Fibroblast of the aortic adventitia (primary cell): ENCODE measurements at places on chromosomes 7 and 10.

DNA sequence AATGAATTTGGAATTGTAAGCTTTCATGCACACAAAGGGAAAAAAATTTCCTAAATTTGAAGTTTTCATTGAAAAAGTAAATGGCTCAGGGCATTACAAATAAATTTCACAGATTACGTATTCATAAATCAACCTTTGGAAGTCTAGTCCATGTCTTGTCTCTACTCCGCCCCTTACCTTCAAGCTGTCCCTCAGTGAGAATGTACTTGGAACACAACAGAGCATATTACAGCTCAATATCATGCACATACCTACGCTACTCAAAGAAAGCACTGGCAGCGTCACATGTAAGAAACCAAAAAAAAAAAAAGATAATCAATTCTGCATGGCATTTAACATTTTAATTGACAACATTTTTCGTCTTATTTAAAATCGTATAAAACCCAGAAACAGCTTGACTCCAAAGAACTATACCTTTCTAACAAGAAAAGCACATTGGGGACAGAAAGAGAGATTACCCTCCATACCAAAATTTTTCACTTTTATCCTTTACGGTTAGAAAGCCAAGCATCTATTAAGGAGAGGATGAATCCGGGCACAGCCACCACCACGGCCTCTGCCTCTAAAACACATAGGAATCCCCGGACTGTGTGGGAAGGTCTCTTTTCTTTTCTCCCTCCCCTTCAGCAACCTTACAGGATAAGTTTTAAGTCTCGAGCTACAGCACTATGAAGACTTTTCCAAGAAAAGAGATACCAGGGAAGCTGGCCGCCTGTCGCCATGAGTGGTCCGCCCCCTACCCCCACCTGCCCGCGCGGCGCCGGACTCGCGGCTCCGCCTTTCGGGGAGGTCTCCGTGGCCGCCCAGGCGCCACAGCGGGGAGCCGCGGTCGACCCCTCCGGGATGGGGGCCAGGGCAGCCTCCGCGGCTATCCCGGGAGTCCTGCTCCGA is 1.1 kb downstream of the JMJD1C start:
- DNase-seq: peak; percentile 41

GRCh38 chr7:72127136-72127535 is 285.0 kb downstream of the CALN1 start:
- no peak for DNase-seq

DNA sequence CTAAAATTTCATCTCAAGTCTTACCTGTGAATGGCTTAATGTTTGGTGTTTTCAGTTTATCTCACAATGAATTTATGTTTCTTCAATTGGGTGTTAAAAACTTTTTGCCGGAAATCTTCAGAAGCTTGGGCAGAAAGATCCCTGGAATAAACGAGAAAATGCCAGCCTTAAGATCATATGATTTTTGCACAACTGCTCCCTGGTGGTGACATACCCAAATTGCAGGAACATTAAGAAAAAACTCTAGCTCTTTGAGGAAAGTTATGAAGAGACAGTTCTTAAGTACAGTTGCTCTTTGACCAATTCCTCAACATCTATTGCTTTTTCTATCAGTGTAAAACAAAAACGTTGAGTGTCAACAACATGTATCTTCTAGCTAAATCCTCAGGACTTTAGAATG is 48.2 kb upstream of the CREB5 start:
- no peak for DNase-seq

GRCh38 chr7:43647673-43648472 is 65.0 kb downstream of the STK17A start:
- DNase-seq: peak; percentile 100

- peak; percentile 93 for DNase-seq
Observed at GRCh38 chr10:30775779-30776591, 146.4 kb upstream of the LYZL2 start.

- no peak for DNase-seq
Observed at GRCh38 chr10:136465-136762, 1.2 kb downstream of the ZMYND11 start.

DNA sequence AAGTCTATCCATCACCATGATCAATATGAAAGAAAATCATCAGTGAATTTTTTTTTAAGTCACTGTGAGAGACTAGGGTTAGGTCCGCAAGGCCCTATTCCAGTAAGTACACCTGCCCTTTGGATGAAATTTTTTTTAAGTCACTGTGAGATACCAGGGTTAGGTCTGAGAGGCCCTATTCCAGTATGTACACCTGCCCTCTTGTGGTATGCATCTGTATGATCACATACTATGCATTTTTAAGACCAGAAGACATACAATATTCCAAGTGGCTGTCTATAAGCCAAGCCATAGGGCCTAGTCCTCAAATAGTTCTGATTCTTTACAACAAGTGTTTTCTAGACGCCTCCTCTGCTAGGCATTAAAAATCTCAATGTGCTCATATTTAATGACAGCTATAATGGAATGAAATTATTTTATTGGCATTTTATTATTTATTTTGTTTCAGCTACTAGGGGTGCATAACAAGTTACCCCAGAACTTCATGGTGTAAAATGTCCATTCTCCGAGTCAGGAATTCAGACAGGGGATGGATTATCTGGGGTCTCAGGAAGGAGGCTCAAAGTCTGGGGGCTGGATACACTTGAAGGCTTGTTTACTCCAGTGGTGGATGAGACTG is 53.1 kb downstream of the TEX36 start:
- DNase-seq: peak; percentile 49

DNA sequence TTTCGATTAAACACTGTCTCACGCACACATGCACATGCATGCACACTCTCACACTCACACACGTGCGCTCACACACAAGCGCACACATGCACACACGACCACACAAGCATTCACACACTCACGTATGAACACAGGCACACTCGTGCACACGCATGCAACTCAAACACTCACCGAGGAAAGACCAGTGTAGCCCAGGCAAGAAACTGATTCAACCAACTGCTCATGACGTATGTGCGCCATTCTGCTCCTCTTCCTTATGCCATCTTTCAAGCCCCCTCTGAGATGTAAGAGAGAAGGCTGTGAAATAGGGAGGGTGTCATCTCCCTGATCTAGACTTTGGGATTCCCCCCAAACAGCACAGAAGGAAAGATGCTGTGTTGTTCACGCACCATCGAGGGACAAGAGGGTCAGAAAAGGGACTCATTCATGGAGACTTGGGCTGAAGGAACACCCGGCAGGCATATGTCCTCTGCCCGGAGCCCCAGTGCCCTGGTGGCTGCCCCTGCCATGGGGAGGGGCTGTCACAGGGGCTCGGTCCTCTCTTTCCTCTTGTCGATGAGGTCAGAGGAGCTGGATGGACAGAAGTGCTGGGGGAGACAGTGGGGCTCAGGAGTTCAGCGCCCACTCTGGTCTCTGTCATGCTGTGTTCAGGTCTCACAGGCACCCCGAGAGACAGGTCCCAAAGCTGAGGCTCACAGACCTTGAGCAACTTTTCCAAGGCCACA is 130.1 kb upstream of the SHH start:
- DNase-seq: no peak

DNA sequence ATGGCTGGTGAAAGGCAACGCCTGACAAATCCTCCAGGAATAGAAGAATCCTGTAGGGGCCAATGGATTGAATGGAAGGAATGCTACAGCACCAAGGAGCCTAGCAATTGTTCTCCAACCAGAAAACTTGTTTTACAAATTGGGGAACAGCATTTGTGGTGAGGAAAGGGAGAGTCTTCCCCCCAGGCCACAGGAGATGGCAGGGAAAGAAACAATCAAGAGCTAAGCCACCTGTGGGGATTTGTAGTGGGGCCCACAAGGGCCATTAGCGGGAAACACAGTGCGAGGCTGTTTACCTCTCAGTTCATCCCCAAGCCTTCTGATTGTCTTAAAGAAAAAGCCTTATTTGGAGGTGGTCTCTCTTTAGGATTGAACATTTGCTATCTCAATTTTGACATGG is 48.5 kb upstream of the KCNMA1 start:
- DNase-seq: no peak

GRCh38 chr7:30066687-30067086 is 38.5 kb downstream of the PLEKHA8 start:
- DNase-seq: no peak

DNA sequence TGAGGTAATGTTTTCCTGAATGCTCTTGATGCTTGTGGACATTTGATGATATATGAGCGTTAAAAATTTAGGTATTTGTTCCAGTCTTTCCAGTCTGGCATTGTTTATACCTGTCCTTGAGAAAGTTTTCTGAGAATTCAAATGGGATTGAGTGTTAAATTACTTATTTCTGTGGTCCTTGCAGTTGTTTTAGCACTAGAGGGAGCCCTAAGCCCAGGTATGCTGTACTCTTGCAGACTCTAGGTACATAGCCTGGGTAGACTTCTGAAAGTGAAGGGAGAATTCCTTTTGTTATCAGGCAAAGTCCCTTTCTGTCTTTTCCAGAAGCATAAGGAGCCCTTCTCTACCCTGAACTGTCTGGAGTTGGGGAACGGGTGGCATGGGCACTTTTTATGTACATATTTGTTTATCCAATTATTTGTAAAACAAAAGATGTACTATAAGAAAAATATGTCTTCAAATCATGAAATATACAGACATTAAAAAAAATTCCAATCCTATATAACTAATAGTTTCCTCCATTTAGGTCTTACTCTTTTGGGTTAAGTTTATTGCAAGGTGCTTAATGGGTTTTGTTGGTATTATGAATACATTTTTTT is 262.1 kb downstream of the ATRNL1 start:
- DNase-seq: peak; percentile 48

- DNase-seq: peak; percentile 92
Observed at GRCh38 chr10:86411281-86411841, 44.8 kb upstream of the GRID1 start.

GRCh38 chr10:28942012-28942411 is 264.7 kb downstream of the BAMBI start:
- no peak for DNase-seq

GRCh38 chr7:2074691-2075090 is 158.1 kb downstream of the MAD1L1 start:
- DNase-seq: no peak

DNA sequence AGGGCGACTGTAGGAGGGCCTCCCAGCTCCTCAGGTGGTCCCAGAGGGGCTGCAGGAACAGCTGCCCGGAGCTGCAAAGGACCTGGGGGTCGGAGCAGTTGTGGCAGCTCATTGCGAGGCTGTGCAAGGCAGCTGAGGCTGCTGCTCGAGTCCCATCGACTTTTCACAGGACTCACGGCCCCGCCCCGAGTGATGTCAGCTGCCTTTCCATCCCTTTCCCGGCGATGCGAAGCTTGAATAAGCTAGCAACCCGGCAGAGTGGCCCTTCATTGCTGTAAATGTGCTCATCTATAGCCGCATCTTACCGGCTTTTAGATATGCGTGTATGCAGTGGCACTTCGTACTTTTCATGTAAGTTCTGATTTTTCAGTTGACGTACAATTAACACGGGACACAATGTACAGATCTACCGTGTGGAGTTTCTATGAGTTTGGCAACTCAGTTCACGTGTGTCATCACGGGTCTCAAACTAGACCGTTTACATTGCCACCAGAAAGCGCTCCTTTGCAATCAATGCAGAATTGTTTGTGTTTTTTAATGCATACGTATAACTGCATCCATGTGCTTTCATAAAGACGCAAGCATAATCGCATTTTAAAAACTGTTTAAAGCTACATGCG is at the start of gene CH25H:
Gene CH25H (minus strand): TSS at position 137 of the 620 bp plus-strand sequence. CDS start 25 bp downstream, at position 112.
- DNase-seq: peak; percentile 71
